ENCODE measurements at places on chromosomes 6 and 20.

- no peak for DNase-seq
Measured at GRCh38 chr6:41428996-41429421, 93.6 kb downstream of the NCR2 start.

DNA sequence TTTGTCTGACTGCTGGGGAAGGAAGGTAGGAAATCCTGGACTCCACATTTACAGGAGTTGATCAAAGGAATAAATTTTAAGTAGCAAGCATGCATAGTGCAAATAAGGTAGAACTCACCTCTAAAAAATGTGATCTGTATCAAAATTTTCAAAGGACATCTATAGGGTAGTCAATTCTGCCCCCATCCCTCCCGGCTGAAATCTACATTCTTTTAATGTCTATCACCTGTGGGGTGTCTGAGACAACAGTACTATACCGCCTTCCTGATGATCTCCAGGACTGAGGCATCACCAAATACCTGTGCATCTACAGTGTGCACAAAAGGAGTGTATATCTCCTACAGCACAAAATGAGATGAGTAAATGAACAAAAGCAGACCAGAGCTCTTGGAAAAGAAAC lies 19.9 kb downstream of the CPNE1 start:
- DNase-seq: no peak

- DNase-seq: no peak
Measured at GRCh38 chr6:46129291-46129628, 529 bp upstream of the ENPP4 start.

DNA sequence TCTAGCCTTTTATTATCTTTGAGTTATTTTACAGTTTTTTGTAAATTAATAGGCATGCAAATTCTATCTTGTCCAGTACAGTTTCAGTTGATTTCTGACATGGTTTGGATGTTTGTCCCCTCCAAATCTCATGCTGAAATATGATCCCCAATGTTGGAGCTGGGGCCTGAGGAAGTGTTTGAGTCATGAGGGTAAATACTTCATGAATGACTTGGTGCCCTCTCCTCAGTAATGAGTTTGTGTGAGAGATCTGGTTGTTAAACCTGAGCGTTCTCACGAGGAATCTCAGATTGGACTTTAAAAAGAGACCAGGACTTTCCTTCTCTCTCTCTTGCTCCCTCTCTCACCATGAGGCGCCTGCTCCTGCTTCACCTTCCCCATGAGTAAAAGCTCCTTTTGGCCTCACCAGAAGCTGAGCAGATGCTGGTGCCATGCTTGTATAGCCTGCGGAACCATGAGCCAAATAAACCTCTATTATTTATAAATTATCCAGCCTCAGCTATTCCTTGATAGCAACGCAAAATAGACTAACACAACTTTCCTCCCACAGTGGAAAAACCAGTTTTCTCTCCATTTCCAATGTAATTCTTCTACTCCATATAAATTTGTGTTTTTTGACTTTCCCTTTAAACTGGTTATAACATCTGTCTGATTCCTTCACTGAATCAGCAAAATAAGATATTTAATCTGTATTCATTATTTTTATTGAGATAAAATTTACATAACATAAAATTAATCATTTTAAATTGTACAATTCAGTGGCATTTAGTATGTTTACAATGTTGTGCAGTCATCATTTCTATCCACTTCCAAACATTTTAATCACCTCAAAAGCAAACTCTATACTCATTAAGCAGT lies 78.7 kb upstream of the PRSS16 start:
- no peak for DNase-seq

DNA sequence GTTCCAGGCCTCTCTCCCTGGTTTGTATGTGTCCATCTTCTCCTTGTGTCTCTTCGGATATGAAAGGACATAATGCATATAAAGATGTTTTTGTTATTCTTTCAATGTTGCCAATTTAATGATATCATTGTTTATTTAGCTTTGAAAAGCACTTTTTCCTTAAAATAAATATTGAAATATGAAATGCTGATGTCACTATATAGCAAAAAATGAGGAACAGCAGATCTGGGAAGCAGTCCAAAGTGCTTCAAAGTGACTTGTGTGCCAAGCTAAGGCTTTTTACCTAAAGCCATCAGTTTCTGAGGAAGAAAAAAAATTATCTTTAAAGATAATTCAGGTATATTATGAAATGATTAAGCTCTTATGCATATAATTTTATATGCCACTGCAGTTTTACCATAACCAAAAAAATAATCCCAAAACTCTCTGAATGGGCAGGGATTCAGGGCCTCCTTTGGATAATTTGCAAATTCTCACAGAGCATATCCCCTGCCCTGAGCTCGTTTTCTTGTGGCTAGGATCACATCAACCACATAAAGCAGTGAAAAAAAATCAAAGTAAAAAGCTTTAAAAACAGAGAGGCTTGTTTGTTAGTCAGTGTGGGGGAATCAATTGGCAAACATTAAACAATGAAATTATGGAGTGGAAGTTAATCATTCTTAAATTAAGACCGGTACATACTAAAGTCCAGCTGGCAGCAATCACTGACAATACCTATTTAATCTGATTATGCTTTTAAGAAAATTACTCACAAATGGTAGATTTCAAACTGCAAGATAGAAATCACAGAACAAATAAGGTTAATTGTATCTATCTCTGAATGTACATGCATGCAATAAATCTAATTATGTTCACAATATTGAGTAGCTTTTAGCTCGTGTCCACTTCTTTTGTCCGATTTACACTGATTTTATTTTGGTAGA lies 1027.9 kb upstream of the ADGRB3 start:
- no peak for DNase-seq

DNA sequence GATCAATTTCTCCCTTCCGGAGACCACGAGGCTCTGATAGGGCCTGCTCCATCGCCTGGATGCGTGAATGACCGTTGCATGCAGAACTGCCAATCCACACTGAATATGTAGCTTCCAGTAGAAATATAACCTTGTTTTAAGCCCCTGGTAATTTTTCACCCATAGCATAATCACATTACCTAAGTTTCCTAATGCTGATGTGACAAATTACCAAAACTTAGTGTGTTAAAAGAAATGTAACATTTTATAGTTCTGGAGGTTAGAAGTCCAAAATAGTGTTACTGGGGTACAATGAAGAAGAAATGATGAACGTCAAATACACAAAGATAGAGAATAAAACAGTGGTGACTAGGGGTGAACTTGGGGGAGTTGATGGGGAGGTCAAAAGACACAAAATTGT lies 22.0 kb upstream of the SIRPD start:
- DNase-seq: no peak

GRCh38 chr20:1741309-1742048 lies 83.9 kb upstream of the SIRPG start:
- DNase-seq: no peak

- no peak for DNase-seq
Measured at GRCh38 chr20:24598996-24599395, 129.6 kb downstream of the SYNDIG1 start.

- DNase-seq: no peak
Measured at GRCh38 chr6:133467982-133468380, 226.8 kb downstream of the EYA4 start.

DNA sequence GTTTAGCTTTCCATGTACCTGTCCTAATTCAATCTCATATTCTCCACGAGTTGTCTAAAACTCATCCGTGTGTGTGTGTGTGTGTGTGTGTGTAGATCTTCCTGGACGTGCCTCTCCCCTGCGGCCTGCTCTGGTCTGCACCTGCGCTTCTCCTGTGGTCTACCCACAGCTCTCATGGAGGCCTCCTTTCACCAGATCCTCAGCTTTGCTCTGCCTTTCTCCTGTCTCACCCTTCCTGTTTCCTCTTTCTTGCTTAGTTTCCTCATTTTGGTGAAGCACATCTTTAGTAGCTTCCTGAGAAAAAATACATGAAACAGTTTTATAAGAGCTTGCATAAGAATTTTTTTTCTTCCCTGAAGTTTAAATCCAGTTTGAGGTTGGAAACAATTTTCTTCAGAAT lies 18.1 kb downstream of the SLX4IP start:
- DNase-seq: no peak

DNA sequence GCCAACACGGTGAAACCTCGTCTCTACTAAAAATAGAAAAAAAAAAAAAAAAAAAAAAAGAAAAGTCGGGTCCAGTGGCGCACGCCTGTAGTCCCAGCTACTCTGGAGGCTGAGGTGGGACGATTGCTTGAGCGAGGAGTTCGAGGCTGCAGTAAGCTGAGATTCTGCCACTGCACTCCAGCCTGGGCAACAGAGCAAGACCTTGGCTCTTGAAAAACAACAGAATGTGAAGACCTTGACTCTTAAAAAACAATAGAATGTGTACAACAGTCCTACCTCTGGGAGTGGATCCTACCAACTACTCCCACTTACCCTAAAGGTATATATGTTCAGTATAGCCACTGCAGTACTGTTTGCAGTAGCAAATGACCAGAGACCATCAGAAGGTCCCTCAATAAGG lies 15.1 kb downstream of the KIF3B start:
- DNase-seq: no peak

DNA sequence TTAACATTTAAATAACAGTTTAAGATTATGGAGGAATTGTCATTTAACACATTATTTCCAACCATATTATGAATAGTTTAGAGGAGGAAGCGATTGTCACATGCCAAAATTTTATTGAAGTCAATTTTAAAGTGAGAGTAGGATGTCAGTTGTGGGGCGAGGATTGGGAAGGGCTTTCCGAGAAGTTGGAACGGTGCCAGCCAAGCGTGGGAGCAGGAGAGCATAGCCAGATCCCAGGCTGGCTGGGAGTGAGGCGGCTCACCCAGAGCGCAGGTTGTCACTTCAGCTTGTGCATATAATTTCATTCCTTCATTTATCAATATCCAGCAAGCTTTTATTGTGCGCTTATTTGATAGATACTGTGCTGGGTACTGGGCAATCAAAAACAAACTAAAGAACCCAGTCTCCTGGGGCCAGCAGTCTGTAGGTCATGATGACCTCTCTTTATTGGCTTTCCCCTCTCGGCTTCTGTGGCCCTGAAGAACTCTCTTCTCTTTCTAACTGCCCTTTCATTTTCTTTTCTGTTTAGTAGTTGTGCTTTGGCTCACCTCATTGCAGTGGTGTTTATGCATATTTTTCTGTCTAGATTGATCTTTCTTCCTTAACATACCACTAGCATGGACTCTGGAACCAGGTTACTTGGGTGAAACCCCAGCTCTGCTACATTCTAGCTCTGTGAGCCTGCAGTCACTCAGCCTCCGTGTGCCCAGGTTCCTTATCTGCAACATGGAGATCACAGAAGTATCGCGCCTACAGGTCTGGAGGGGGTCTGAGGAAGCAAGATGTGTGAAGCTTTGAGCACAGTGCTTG lies 6.4 kb downstream of the CEP43 start:
- DNase-seq: no peak

GRCh38 chr20:35539756-35540212 lies 2.1 kb upstream of the ERGIC3 start:
- no peak for DNase-seq

- no peak for DNase-seq
Measured at GRCh38 chr20:16392346-16392745, 180.9 kb downstream of the KIF16B start.

GRCh38 chr6:84685983-84686584 lies 78.3 kb downstream of the TBX18 start:
- DNase-seq: no peak

- DNase-seq: no peak
Measured at GRCh38 chr6:107115695-107116327, 496 bp upstream of the BEND3 start.

DNA sequence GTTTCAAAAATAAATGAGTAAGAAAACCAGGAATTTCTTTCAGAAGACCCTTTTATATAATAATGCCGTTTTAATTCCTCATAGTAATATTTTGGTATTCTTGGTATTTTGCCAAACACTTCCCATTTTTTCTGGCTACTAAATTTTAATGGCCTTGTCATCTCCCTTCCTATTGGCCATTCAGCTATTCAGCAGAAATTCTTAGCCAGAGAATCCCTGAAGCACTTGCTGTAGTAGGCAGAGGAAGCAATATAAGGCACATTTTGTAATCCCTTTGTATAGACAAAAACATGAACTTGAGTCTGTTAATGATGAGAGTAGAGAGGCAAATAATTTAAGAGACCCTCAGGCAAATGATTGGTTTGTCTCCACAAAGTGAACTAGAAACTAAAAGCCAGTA lies 118.4 kb upstream of the LAMP5 start:
- no peak for DNase-seq
